ENCODE measurements at places on chromosomes 16 and 17.

DNA sequence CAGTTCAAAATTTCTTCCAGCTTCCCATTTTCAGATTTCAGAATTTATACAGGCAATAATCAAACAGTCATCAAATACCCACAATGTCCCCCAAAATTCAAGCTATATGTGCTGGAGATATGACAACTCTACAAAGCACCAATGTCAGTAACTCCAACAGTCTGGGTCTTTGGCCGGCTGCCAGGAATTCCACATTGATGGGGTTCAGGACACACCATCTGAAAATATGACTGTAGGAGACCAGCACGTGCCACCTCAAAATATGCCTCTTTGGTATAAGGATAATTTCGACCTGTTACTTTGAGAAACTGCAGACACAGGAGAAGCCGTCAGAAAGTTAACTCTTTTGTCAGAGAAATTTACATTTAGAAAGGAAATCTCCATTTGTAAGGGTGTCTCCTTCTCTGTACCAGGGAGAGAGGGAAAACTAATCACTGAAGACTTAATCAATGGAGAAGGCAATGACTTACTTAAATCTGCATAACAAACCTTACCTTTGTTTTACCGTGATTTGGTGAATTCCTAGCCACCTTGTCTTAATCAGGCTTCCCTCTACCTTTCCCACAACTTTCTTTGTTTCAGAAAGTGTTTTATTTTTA lies 594.3 kb upstream of the CDH5 start:
- DNase-seq = no peak

DNA sequence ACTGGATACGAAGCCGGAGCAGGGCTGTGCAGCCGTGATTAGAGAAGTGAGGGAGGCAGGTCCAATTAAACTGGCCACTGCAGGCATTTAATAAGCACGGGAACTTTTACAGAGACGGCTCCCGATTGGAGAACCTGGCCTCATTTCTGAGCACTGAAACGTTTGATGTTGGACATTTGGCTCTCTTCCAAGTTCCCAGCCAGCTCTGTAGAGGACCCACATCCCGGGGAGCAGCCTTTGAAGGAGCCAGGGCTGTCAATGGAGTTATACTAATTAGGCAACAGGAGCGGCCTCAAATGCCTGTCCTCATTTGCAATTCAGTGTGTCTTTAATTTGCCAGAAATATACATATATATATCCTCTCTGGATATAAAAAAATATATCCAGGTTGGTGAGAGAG lies 499.4 kb upstream of the C16orf82 start:
- DNase-seq = no peak

DNA sequence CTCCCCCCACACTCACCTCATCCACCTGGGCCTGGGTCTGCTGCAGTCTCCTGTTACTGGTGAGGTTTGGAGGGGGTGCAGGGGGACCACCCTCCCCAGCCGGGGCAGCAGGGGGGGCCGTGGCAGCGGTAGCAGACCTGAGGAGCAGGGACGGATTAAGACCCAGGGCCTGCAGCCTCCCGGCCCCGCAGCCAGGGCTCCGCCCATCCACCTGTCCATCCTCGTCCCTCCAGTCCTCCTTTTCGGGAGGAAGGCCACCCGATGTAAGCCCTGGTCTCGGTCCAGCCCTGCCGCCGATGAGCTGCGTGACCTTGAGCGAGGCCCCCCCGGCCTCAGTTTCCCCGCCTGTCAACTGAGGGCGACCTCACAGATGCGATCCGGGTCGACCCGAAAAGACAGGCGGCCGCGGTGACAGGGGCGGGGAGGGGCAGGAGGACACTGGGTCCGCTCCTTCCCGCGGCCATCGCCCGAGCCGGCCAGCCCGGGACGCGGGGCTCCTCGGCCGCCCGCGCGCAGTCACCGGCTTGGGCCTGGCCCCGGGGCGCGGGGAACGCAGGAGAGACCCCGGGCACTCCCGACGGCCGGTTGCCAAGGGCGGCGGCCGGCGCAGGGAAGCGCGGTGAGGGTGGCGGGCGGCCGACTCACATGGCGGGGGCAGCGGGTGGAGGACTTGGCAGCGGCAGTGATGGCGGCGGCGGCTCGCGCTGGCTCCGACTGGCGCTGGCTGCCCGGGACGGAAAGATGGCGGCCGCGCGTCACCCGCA lies at the start of gene VAMP2:
VAMP2 (minus strand) TSS at position 716 of the 764 bp plus-strand sequence; CDS start at position 647, 69 bp downstream.
- DNase-seq = peak; percentile 61

DNA sequence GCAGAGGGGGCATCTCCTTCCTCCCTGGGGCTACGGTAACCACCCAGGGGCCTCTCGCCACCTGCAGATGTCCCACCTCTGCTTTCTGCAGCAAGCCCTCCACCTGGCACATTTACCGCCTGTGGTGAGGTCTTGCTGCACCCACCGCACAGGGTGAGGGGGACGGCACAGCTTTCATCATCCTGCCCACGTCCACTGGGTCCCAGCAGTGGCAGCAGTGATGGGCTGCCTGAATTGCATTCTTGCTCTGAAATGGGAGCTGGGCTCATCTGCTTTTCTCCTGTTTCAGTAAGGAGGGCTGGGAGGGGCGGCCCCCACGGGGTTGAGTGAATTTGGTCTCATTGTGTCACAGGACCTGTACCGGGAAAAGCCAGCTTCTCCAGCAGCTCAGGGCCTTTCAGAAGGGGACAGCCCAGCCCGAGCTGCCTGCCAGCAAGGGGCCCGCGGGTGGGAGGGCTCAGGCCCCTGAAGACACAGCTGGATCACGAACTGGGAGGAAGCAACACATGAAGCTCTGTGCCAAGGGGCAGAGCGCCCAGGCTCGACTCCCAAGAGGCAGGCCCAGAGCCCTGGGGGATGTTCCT lies 12.7 kb downstream of the DNAAF8 start:
- no peak for DNase-seq

GRCh38 chr16:68246666-68247065 lies 1.5 kb downstream of the PLA2G15 start:
- no peak for DNase-seq

GRCh38 chr17:34391241-34391640 lies 28.2 kb upstream of the CCL1 start:
- DNase-seq = no peak

DNA sequence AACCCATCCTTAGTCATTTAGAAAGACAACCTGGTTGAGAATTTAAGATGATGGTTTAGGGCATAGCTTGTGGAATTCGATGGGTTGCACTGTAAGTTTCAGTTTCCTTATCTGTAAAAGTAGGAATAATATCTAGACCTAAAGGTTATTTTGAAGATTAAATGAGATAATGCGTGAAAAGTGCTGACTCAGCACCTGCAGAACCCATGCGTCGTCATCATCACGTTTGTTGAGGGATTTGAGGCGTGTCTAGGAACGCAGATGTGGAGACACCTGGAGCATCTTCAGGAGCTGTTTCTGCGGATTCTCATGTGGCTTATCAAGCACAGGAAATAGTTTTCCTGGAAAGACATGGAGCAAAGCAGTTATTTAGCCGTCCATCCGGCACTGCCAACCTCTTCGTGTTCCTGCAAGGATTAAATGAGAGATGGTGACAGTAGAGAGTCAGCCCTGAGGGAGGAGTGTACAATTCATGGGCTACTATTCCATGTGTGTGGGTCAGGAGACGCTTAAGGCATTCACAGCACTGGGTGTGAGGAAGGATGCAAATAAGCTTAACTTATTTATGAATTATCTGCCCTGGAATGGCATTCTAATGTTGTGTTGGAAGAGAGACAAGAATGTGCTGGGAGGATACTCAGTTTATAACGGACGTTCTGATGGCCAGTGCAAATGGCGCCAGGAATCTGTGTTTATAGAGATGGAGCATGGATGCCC lies 536.1 kb downstream of the MAF start:
- no peak for DNase-seq

- DNase-seq = no peak
These were observed 11.4 kb downstream of the CCR7 start for GRCh38 chr17:40553694-40554534.

GRCh38 chr17:39939588-39940419 lies 12.3 kb downstream of the LRRC3C start:
- peak; percentile 73 for DNase-seq

DNA sequence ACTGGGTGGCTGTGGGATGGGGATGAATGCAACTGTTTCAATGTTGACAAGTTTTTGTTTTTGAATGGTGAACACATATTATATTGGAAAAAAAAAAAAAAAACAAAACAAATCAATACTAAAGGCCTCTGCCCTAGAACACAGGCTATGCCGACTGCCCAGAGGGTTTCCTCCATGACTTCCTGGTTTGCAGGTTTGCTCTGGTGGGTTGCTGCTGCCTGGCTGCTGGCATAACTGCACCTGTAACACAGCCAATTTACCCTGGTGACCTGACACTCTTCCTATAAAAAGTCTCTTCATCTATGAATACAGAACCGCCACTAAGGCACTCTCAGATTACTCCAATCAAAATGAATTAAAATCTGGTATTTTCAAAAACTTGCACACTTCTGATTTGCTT lies 10.4 kb downstream of the GLYR1 start:
- DNase-seq = no peak

DNA sequence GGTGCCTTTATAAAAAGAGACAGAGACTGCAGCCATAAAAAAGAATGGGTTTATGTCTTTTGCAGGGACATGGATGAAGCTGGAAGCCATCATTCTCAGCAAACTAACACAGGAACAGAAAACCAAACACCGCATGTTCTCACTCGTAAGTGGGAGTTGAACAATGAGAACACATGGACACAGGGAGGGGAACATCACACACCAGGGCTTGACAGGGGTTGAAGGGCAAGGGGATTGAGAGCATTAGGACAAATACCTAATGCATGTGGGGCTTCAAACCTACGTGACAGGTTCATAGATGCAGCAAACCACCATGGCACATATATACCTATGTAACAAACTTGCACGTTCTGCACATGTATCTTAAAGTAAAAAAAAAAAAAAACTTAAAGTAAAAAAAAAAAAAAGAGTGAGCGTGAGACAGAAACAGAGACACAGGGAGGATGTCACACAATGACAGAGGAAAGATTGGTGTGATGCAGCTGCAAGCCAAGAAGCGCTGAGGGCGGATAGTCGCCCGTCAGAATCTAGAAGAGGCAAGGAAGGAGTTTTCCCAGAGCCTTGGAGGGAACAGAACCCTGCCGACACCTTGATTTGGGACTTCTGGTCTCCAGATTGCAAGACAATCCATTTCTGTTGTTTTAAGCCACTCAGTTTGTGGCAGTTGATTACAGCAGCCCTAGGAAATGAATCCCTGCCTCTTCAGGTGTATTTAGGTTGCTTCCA lies 27.4 kb upstream of the TNS4 start:
- DNase-seq = no peak

GRCh38 chr17:43216762-43217613 lies 5.3 kb downstream of the TMEM106A start:
- DNase-seq = no peak

DNA sequence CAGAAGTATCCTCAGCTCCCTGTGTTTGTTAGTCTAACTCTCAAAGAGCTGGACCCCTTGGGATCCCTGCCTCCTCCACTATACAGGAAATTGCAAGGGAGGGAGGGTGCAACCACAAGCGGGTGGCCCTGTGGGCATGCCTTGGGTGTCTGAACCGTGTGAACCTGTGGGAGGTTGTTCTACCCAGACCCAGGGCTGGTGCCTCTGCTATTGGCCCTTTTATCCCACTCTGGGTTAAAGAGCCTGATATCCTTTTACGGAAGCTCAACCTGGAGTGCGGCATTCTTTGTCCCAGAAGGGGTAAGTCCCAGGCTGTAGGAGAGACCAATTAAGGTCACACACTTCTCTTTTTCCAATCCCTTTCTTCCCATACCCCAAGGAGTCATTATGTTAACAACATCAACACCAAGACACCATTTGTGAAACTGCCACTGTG lies 53.4 kb downstream of the ARSG start:
- no peak for DNase-seq

DNA sequence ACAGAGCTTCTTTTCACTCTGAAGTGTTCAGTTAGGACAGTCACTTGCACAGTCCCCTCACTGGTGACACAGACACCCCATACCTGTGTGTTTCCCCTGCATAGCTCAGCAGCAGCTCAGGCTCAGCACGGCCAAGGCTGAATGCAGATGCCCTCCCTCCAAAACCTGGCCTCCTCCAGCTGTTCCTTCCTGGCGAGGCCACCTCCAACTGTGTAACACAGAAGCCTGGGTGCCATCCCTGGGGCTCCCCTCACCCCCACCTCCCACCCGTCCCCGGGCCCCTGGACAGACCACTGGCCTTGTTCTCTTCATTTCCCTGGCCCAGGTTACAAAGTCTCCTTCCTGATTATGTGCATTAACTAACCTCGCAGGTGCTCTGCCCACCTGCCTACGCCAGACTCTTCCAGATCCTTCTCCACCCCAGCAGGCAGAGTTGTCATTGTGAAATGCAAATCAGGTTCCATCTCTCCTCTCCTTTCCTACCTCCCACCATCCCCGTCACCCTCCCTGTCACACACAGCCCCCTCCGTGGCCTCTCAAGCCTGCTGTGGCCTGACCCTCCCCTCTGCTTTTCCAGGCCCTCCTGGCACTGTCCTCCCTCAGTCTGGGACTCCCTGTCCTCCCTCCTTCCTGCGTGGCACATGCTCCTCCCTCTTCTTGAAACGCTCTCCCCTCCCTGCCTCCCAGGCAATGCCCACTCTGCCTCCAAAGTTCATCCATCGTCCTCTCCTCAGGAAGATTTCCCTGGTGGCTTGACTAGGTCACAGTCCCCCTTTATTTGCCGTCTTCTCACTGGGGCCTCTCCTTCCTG lies 26.4 kb downstream of the MLYCD start:
- DNase-seq = no peak

- no peak for DNase-seq
These were observed 1.2 kb upstream of the C17orf99 start for GRCh38 chr17:78144736-78145641.

DNA sequence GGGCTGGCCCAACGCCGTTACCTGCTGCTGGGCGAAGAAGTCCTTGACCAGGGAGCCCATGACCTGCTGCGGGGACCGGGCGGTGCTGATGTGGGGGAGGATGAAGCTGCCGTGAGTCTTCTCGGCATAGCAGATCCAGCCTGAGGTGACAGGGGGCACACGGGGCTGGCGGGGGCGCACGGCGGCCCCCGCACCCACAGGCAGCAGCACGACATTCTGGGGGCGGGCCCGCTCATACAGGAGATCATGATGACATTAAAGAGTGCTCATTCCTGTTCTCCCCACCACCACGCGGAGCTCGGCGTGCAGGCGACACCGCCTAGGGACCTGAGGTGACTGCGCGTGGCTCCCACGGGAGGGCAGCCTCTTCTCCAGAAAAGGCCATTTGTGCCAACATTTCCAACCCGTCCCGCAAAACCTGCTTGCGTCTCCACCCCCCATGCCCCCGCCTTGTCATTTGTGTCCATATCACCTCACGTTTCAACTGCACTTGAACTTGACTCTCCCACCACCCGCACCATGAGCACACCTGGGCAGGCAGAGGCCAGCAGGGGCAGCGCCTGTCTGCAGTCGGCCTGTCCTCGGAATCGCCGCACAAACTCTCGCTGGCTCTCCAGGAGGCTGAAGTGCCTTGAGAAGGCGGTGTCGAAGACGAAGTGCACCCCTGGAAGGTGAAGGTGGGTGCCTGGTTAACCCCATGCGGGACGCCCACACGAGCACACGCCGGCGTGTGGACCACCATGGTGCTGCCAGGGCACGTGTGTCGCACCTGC lies 6.4 kb downstream of the CIAO3 start:
- no peak for DNase-seq

- DNase-seq = no peak
These were observed 15.3 kb downstream of the MNT start for GRCh38 chr17:2385240-2386210.
